Stimulated activated CD4-positive, alpha-beta T cell treated with anti-CD3 and anti-CD28 coated beads, TNF-alpha, amount 100 ng/mL, for 4 hours (primary cell): ENCODE measurements at places on chromosomes 5 and 9.
A peak's percentile ranks its signal among the peaks of the same experiment; 100 is the strongest.

- no peak for DNase-seq
Observed at GRCh38 chr5:74044936-74045335, 418.9 kb downstream of the ARHGEF28 start.

DNA sequence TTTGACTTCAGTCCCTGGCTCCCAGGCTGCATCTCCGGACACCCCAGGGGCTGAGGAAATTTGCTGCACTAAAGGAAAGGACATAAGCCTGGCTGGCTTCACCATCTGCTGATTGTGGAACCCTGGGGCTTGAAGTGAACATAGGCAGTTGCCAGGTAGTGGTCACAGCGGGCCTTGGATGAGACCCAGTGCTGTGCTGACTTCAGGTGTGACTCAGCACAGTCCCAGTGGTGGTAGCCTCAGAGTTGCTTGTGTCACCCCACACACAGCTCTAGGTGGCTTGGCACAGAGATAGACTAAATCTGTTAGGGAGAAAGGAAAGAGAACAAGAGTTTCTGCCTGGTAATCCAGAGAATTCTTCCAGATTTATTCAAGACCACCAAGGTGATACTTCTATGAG lies 36.1 kb upstream of the RUSC2 start:
- DNase-seq = no peak

GRCh38 chr5:17277907-17278306 lies 60.5 kb downstream of the BASP1 start:
- DNase-seq = no peak

GRCh38 chr9:92522983-92523970 lies 12.5 kb downstream of the ECM2 start:
- no peak for DNase-seq

DNA sequence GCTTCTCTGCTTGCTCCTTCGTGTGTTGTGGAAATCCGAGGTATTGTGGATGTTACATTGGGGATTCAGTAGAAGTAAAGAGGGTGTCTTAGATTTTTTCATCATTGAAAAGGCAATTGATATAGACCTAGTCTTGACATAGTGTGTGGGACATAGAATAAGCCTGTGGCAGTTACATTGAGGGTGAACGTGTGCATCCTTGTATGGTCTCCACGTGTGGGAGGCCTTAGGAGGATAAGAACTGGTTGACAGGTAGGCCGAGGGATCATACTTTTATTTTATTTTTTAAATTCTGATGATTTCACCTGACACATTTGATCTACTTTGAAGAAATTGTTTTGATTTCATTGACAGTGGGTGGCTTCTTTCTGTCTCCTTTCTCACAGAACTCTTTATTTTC lies 17.0 kb upstream of the FAM120AOS start:
- no peak for DNase-seq

DNA sequence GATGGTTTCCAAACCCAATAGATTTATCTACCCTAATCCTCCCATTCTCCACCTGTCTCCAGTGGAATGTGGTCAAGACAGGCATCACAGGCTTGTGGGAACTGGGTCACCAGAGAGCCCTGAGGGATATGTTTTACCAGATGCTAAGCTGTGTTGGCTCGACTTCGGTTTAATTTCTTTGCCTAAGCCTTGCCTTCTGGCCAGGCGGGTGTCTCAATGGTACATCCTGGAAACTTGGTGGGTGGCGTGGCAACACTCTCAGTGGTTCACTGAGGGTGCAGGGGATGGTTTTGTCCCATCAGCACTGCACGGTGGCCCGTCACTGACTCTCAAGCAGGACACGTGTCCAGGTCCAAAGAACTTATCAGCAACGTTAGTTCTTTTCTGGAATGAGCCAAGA lies 192.2 kb downstream of the TENT4A start:
- DNase-seq = no peak

DNA sequence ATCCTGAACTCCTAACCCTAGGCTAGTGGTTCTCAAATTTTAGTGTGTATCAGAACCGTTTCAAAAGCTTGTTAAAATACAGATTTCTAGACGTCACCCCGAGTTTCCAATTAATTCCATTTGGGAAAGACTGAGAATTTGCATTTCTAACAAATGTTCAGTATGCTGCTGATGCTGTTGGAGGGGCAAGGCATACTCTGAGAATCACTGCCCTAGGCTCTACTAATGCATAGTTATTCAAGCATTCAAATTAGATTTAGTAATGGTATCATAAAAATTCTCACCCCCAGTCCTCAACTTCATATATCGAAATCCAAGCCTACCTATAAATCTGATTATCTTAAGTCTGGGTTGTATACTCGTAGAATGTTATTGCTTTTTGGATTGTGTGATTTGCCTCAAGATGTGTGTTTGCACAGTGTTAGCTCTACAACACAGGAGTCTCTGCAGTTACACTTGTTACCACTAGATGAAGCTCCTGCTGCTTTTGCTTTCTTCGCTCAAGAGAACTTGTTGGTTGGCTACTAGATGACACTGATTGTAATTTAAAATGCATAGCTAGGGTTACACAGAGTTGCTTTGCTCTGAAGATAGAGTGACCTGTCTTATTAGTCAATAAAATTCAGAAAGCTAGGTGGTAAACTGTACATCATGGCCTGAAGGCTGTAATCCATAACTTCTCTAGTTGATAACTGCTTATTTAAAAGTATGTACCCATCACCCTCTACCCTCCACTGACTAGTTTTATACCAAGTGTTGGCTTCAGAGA lies 7.5 kb upstream of the ERAP2 start:
- DNase-seq = no peak

DNA sequence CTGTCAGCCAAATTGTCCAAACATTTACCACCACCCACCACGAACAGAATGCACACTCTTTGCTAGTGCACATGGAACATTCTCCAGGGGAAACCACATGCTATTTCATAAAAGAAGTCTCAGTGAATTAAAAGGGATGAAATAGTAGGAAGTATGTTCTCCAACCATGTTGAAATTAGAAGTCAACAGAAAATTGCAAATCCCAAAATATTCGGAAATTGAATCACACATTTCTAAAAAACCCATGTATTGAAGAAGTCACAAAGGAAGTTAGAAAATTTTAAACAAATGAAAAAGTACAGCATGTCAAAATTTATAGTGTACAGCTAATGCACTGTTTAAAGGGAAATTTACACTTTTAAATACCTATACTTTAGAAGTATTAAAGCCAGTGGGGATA lies 50.8 kb downstream of the TGFBR1 start:
- no peak for DNase-seq

DNA sequence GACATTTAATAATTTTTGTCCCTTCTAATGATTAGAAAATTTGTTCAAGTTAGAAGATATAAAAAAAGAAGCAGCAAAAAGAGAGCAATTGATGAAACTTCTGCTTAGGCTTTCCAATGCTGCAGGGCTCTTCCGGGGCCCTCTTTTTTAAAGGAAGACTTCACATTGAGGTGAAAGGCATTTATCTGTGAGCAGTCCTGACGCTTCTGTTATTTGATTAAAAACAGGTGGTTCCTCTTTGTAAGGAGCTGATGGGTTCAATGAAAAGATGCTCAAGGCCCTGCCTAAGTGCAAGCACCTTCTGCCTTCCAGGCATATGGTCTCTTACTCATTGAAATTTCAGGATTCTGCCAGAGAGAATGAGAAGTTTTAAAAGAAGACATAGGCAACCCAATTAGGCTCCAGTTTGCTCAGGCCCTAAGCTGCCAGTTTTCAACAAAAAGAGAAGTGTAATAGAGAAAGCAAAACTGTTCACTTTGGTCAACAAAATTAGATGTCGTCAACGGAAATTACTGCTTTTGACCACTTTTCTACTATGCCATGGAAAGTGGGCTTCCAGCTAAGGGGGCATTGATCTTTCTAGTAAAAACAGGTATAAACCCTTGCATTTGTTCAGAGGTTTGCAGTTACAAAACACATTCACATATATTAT lies 100.2 kb downstream of the INSYN2B start:
- no peak for DNase-seq

GRCh38 chr9:2785060-2785950 lies 58.6 kb downstream of the PUM3 start:
- no peak for DNase-seq

GRCh38 chr9:96317335-96317980 lies 15.5 kb upstream of the HSD17B3 start:
- DNase-seq = peak; percentile 6

DNA sequence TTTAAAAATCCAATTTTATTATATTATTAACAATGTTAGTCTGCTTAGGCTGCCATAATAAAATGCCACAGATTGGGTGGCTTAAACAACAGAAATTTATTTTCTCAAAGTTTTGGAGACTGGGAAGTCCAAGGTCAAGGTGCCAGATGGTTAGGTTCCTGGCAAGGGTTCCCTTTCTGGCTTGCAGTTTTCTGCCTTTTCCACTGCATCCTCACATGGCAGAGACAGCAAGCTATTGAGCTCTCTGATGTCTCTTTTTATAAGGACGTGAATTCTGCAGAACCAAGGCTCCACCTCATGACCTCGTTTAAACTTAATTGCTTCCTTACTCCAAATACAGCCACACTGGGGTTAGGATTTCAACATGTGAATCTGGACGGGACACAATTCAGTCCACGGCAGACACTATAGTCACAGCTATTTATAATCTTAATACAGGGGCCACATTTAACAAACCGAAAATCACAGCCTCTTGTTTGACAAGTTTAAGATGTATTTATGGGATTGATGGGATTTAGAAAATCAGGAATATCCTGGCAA lies 174.9 kb upstream of the PUM3 start:
- DNase-seq = no peak

DNA sequence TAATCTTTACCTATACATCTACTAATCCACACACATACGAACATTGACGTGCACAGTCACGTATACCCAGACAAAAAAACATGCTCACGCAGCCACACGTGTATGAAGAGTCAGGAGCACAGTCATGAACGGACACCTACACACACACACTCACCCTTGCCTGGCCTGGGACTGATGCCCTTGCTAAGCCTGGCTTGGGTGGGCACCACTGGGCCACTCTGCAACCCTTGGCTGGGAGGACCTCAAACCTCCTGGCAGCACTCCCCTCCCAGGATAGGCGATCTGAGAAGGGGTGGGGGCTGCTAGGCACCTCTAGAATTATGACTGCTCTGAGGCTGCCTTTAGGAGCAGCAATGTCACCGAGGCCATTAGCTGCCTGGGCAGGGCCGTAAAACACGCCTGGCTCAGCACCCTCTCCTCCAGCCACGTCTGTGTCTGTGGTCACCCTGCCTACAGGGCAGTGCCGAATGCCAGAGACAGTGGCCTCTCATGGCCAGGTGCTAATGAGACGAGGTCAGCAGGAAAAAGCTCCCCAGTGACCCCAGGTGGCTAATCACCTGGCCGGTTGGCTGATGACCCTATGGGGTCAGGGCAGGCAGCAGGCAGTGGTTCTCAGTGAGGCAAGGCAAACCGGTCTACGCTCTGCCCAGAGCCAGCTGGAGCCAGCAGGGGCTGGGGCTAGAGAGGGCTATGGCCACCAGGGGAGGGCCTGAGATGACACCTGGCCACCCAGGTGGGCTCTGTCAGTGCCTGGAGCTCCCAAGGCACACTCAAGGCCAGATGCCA lies 33.7 kb upstream of the MVB12B start:
- DNase-seq = no peak

GRCh38 chr5:93642526-93642925 lies 59.5 kb downstream of the NR2F1 start:
- DNase-seq = no peak

DNA sequence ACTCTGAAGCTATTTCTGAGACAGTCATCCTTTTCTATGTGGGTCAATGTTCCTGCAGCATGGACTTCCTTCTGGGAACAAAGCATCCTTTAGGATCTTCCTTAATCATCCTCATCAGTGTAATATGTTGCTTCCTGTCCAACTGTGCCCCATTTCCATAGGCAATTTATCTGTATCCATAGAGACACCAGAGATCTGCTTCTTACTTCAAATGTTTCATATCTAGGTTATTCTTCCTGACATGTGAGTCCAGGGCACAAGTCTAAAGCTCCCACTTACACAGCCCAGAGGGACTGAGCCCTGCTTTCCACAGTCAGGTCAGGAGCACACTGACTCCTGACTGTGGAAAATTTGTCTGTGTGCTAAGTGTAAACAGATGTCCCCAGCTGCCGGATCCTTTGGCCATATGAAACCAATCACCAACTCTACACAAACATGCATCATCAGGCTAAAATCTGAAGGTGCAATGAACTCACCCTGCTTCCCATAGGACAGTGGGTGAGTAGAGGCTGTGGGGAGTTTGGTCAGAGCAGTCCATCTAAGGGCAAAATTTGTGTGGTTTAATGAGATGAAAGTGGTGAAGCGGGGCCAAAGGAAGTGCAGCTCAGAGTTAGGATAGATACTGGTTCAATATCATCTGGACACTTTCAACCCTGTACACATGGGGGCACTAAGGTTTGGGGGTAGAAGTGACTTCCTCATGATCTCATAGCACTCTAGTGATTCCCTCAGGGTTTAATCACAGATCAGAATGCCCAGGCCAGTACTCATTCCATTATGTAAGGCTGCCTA lies 85.2 kb upstream of the TNC start:
- DNase-seq = no peak
